ENCODE measurements at places on chromosomes 6 and 20.

GRCh38 chr6:72216222-72217068 is 330.1 kb downstream of the RIMS1 start:
- DNase-seq = no peak

DNA sequence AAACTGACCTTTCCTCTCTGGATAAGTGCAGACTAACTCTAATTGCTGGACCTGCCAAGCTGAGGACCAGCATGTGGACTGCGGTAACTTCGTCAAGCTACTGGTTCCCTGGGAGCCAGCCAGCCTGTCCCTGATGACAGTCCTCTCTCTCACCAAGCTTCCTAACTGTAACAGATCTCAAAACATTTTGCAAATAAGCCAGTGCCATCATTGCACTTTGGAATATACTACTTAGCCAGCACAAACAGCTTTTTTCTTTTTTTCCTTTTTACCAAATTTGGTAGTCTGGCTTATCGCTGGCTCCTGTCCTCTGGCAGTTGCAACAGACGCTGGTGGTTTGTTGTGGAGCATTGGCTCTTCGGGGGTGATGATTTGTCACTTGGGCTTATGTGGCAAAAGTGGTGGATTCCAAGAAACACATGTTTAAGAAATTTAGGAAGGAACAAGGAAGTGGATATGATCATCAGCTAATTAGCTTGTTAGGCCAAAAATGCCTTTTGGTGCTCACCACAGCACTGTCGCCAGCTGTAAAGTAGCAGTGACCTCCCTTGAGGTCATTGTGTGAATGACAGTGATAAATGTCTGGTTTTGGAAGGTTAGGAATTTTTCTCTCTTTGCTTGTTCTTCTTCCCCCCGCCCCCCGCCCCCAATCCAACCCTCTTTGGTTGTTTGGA is 171.7 kb downstream of the CLIC5 start:
- DNase-seq = no peak

- no peak for DNase-seq
Measured at GRCh38 chr20:20019123-20019522, 2.0 kb downstream of the NAA20 start.

DNA sequence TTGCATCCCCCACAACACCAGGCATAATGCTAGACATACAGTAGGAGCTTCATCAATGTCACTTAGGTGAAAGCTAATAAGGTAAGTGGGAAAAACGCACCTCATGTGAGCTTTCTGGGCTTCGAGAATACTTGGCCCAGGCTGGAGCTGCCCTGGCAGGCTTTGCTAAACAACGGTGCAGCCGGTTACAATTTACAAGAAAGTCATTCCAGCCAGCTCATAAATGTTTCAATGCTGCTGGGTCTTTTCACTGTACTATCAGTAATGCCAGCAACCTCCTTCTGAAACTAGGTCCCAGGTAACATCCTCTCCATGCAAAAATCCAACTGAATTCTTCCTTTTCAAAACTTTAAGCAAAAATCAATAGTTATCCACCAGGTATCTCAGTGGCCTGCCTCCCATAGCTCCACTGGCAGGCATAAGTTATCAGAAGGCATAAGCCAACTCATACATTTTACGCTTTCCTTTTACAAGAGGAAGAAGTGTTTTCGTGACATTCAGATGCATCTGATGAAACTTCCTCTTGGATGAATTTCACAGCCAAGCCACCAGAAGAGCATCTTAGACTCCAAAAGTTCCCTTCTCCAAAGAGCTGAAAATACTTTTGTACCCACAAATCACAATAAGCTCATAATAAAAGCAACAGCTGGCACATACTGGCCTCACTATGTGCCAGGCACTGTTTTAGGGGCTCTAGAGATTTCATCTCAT is 56.3 kb downstream of the RTN4IP1 start:
- no peak for DNase-seq

DNA sequence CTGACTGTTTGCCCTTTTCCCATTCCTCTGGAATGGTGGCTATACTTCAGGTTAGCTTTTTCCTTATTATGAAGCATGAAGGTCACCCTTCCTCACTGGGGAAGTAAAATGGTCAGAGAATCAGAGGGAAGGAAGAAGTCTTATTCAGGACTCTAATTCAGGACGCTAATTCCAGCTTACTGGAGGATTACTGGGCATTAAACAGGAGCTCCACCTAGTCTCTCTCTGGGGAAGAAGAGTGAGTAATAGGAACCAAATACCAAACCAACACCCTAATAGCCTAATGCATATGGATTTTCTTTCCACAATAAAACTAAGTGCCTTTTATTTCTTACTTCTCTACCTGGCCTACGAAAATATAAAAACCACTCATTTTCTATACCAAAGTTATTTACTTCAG is 10.1 kb downstream of the CRISP1 start:
- DNase-seq = peak; percentile 18

- DNase-seq = no peak
Measured at GRCh38 chr20:37071481-37071911, 24.3 kb downstream of the RBL1 start.

DNA sequence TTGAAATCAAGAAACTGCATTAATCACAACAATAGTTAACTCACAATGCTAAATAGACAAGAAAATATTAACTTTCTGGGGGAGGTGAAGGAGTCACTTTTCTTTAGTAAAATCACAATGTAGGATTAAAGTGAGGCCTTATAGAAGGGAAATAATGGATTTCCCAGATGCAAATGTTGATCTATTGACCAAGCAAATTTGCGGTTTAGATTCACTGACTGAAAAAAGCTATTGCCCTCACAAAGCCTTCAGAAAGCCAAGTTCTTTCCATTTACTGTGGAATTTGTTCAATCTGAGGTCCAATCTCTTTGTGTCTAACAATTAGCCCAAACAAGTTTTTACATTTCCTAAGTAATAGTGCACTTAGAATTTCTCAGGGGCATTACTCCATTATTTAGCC is 95.1 kb upstream of the PTCHD4 start:
- no peak for DNase-seq

DNA sequence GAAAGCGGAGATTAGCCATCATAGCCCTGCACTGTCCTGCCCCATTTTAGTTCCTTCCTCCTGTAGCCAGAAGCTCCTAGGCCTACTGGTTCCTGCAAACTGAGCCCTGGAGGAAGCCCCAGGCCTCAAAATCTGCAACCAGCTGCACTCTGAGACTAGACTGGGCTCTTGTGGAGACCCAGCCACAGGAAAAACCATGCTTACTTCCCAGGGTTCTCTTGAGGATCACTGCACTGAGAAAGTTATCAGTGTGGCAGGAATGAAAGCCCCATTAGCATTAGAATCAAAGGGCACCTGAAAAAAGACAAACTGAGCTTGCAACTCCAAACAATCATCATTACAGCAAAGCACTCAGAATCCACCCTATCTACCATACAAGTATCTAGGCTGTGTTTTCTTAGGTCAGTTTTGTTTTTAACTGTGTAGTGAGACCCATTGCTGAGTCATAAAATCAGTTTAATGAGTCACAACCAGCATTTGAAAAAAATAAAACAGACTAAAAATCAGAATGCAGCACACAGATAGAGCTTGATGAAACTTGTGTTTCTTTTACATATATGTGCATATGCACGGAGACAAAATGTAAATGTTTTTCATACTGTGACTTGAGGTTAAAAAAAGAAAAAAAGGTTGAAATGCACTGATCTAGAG is 91.0 kb downstream of the UNC5CL start:
- DNase-seq = no peak

DNA sequence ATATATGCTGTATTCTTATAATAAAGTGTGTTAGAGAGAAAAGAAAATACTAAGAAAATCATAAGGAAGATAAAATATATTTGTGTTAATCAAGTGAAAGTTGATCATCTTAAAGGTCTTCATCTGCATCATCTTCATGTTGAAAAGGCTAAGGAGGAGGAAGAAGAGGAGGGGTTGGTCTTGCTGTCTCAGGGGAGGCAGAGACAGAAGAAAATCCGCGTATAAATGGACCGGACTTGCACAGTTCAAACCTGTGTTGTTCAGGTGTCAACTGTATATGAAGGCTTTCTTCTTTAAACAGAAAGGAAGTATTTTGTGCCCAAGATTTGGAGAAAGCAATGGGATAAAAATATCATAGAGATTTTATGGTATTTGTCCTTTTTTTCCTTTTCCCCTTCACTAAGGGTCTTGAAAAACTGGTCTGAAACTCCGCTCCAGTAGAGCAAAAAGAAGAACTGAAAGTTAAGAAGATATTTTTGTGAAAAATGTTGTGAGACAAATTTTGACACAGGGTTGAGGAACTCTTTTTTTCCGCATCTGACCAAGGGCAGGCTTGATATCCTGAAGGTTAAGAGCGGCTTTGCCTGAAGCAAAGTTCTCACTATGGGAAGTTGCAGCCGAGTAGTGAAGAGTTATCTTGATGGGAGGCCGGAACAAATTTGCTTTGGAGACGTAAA is 350.7 kb downstream of the LAMA2 start:
- no peak for DNase-seq

- no peak for DNase-seq
Measured at GRCh38 chr20:44431502-44432234, 44.0 kb upstream of the TTPAL start.

GRCh38 chr20:48706116-48706656 is 121.6 kb downstream of the PREX1 start:
- DNase-seq = no peak

DNA sequence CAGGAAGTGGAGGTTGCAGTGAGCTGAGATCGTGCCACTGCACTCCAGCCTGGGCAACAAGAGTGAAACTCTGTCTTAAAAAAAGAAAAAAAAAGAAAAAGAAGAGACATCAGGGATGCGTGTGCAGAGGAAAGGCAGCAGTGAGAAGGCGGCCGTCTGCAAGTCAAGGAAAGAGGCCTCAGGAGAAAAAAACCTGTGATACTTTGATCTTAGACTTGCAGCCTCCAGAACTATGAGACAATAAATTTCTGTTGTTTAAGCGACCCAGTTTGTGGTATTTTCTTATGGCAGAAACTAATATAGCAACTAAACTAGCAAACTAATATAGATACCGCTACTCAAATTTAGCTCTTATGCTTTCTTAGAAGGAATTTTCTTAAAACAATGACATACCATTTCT is 36.1 kb downstream of the FGD2 start:
- no peak for DNase-seq
